Activated CD4-positive, alpha-beta T cell treated with anti-CD3 and anti-CD28 coated beads for 36 hours (primary cell): ENCODE measurements at places on chromosomes 1 and 21.

GRCh38 chr1:111699268-111699667 lies 39.9 kb downstream of the INKA2 start:
- no peak for DNase-seq

- DNase-seq, result peak; percentile 44
Measured at GRCh38 chr1:8211883-8212579, 105.9 kb upstream of the SLC45A1 start.

GRCh38 chr1:2375246-2375922 lies 16.0 kb downstream of the MORN1 start:
- DNase-seq, result no peak

DNA sequence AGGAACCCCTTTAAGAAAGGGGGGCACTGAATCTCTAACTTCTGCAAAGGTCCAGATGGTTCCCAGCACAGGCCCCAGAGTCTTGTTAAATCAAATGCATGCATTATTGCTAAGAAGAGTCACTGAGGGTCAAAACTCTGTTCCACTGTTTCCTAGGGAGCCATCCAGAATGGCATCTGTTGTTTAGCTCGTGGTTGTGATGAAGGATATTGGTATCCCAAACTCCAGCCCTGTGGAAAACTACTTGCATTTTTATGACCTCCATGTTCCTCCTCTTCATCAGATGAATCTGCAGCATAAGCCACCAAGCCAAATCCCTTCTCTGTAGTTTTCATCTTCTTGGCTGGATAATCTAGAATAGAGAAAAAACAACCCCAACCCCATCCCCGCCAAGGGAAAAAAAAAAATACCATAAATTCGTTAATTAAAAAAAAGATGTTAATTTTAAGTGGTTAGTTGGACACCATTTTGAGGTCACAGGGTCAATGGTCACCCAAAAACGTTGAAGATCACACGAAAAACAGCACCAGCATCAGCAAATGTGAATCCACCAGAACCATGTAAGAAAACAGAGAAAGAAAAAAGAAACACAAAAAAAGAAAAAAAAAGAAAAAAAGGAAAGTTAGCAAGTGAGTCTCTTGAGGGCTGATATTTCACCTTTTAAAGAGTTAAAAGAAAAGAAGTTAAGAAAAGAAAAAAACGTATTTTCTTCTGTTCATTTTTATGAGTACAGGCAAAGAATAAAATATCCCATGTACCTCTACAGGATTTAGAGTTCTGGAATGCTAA lies 3.0 kb upstream of the RIT1 start:
- no peak for DNase-seq
